Right forelimb (tissue), 1 donor: ENCODE measurements at places on chromosomes 11 and 22.
A peak's percentile ranks its signal among the peaks of the same experiment; 100 is the strongest.

DNA sequence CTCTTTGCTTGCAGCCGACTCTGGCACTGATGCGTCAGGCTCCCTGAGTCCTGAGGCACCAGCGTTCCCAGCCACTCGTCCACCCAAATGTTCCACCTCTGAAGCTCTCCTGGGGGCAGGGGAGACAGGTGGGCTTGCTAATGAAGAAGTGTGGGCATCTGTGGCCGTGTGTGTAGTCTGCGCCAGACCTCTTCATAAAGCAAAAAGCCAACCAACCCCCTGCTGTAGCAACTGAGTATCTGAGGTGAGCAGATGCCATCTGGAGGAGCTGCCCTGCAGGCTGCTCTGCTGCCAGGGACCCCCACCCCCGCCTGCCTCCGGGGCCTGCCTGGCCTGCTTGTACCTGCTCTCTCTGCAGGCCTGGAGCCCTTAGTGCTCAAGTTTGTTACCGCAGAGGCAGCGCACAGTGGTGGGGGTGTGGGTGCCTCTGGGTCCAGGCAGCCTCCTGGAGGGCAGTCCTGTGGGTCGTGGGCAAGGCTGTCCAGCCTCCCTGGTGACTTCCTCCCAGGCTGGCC is 272.5 kb downstream of the TBC1D22A start:
- DNase-seq: no peak

- no peak for DNase-seq
Observed at GRCh38 chr11:846496-847098, 3.9 kb downstream of the TSPAN4 start.

- DNase-seq: peak; percentile 56
Observed at GRCh38 chr22:46652081-46652846, 32.1 kb downstream of the GRAMD4 start.

GRCh38 chr11:6531267-6531752 is 34.2 kb downstream of the DNHD1 start:
- DNase-seq: no peak

- DNase-seq: no peak
Observed at GRCh38 chr11:30143098-30143705, 87.6 kb upstream of the FSHB start.

DNA sequence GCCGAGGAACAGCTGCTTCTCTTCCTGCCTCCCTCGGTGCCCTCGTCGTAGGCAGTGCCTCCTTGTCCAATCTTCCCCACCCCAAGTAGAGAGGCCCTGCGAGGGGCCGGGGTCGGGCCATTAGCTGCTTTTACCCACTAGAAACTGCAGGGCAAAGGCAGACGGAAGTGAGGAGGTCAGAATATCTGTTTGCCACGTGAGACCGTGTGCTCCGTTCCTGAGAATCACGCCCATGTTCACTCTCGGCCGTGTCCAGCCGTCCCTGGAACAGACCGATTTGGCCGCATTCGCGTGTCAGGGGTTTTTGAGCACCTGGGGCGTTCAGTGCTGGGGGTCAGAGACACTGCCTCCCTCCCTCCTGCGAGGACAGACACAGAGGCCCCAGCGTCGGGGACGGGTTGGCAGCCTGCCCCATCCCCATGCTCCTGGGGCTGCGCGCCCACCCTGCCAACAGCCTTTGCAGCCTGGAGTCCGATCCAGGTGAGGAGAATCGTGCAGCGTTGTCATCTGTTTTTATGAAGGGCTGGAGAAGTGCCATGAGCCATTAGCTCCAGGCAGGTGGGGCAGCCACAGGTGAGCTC is 982.2 kb downstream of the BRD1 start:
- no peak for DNase-seq

DNA sequence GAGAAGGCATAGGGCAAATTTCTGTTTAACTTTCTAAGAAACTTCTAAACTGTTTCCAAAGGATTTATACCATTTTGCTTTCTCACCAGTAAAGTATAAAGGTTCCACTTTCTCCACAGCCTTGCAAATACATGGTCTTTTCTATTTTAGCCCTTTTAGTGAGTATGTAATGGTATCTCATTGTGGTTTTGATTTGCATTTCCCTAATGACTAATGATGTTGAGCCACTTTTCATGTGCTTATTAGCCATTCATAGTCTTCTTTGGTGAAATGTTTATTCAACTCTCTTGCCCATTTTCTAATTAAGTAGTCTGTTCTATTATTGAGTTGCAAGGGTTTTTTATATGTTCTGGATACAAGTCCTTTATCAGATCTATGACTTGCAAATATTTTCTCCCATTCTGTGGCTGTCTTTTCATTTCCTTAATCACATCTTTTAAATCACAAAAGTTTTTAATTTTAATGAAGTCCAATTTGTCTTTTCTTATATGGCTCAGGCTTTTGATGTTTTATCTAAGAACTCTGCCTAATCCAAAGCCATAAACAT is 83.8 kb upstream of the KCNQ1OT1 start:
- DNase-seq: no peak

- no peak for DNase-seq
Observed at GRCh38 chr11:94526645-94527438, 14.6 kb downstream of the C11orf97 start.

- DNase-seq: no peak
Observed at GRCh38 chr11:81655351-81655750, 1078.3 kb downstream of the FAM181B start.

- DNase-seq: no peak
Observed at GRCh38 chr11:92140021-92140420, 84.6 kb upstream of the FAT3 start.

DNA sequence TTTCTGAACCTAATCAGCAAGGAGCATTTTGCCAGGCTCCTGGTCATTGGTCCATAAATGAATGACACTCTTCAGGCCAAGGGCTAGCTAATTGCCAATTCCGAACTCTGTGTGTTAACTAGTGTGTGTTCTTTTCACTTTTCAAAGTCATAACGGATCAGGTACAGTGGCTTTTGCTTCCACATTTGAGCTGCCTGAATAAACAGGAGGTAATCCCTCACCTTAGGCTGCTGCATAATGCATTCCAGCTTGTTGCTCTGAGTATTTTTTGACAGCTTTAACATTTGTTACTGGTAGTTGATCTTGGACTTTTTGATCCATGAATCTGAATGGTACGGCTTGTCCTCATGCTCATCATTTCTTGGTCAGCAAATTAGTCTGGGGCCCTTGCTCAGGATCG is 485.1 kb downstream of the CNTN5 start:
- DNase-seq: no peak

GRCh38 chr11:17434108-17434507 is 42.5 kb downstream of the ABCC8 start:
- DNase-seq: no peak
